GM19239 (cell line): ENCODE measurements at places on chromosomes 7 and 10.

DNA sequence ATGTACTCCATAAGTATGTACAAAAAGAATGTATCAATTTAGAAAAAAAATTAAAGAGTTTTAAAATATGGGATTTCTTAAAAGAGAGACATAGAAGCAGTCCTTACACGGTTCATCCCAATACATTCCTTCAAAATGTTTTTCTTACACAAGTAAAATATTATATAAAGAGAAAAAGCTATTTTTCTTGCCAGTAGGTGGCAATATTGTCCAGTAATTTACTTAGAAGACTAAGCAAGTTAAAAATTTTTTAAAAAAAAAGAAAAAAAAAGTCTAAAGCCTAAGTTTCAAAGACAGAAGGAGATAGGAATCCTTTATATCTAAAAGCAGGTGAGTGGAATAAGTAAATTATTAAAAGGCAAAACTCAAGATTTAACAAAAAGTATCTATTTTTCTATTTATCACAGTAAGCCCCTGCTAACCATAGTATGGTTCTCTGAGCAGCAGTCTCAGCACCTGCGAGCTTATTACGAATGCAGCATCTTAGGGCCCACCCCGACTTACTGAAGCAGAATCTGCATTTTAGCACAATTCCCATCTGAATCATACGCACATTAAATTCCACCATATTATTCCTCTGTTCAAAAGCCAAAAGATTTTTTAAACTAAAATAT, 240.6 kb downstream of the DGKI start:
- no peak for DNase-seq

GRCh38 chr7:6271694-6272440, 557 bp downstream of the CYTH3 start:
- DNase-seq, result peak; percentile 30

GRCh38 chr7:1193593-1194424, 33.8 kb upstream of the ZFAND2A start:
- no peak for DNase-seq

DNA sequence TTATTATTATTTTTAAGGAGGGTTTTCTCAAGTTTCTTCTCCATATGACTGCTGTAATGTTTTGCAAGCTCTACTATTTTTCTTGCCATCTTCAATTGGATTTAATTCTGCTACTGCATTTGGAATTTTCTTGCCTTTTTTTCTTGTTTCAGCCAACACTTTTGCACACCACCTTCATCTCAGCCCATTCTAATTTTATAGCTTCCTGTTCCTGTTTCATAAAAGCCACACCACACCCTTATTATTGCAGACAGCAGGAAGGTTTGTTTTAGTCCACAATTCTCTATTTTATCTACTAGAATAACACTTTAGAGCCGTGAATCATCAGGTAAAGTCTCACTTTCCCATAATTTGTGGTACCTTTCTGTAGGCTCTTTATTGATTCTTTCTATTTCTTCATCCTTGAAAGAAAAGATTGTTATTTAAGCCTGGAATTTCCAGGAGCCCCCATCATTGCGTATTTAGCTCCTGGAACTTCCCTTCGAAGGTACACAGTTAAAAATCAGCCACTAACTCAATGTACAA, 209.3 kb upstream of the TBX20 start:
- no peak for DNase-seq

DNA sequence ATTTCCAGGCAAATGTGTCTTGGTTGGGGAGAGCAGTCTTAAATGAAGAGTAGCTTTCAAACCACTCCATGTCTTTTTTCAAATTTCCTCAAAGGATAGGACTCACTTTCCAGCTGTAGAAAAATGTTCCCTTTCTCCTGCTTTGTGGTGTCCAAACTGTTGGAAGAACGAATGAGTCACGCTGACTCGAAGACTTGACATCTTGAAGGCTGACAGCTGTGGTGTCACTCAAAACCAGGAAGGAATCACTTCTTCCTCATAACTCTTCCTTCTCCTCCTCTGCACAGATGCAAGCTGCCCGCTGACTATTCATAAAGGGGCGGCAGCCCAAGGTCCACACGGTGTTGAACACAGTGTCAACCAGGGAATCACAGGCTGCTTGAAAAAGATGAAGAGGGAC, 19.2 kb downstream of the PLA2G12B start:
- DNase-seq, result no peak

- no peak for DNase-seq
Measured at GRCh38 chr7:18861514-18862118, 255.8 kb downstream of the TWIST1 start.

- DNase-seq, result no peak
Measured at GRCh38 chr10:117619223-117619622, 76.7 kb downstream of the EMX2 start.

DNA sequence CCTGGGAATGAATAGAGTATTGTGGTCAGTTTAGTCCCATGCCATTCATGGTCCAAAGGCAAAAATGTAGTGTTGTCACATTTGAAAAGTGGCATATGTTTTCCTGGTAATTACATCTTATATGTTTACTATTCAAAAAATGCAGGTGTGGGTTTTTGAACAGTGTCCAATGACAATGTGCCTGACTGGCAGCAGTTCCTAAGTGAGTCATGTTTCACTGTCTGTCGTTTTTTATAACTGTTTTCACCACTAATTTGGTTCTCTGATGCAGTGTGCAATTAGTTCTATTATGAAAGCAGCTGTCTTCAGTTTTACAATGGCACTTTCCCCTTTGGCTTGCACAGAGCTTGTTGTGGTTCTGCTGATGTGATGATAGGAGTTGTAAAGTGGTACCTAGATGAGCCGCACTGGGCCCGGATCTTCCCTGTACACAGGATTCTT, 162.3 kb downstream of the SEM1 start:
- no peak for DNase-seq

DNA sequence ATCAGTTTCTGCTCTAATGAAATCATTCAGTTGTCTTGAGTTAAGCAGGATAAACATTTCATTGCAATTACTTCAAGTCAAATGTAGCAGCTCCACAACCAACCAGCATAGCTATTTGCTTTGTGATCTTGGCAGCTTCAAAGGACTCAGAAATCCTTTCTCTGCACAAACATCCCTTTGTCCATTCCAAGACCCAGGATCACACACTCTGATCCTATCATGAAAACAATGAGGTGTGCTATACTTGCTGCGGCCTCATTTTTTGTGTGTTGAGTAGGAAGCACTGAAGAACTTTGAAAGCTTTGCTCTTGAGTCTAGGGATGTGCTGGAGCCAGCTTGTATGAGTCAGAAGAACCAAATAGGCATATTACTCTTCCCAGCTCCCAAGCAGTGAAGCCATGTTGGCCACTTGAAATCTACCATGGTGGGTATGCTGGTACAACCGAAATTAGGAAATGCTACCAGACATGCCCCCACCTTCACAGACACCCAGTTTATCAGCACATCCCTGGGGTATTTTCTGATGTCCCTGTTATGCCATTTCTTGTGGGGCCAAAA, 199.4 kb upstream of the PRSS58 start:
- DNase-seq, result no peak

- DNase-seq, result no peak
Measured at GRCh38 chr10:94639902-94640301, 43.6 kb upstream of the CYP2C18 start.

DNA sequence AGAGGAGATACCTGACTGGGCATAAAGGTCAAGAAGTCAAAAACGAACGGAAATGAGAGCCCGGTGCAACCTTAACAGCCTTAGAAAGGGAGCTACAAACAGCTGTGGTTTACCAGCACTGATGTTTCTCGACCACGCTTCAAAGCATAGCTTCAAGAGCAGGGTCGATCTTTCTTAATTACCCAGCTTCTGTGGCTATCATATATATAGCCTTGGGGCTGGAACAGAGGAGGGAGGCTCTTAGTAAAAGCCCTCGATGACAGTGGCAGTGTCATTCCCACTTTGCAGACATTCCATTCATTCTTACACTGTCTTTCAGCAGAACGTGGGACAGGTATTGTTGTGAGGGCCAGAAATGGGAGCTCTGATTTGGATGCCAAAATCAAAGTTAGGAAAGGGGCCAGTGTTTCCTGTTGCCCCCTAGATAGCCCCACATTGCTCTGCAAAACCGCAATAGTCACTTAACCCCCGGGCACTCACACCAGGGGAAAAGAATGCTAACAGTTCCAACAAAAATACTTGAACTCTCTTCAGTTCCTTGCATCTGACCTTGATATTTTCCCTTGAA, 141.5 kb downstream of the MTPAP start:
- no peak for DNase-seq

DNA sequence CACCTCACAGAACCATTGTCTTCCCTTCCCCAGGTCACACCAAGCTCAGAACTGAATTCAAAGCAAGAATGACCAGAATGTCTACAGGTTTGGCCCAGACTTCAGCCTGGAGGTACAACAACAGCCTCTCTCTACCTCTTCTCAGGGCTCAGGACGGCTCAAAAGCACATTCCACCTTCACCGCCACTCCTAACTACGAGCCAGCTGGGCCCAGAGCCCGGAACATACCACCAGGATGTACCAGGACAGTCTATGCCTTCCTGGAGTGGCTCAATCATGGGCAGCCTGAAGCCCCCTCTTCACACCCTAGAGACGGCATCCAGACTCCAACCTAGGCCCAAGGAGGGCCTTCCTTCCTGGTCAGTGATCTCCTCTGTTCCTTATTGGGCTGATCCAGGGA, 41.6 kb downstream of the ANXA8 start:
- no peak for DNase-seq

GRCh38 chr7:128121711-128122530, 90.7 kb upstream of the LRRC4 start:
- no peak for DNase-seq

- no peak for DNase-seq
Measured at GRCh38 chr7:153354071-153354470, 594.5 kb downstream of the ACTR3B start.

GRCh38 chr10:63773962-63774361, 252.8 kb downstream of the REEP3 start:
- no peak for DNase-seq

- DNase-seq, result no peak
Measured at GRCh38 chr7:137395420-137395819, 51.9 kb upstream of the PTN start.

DNA sequence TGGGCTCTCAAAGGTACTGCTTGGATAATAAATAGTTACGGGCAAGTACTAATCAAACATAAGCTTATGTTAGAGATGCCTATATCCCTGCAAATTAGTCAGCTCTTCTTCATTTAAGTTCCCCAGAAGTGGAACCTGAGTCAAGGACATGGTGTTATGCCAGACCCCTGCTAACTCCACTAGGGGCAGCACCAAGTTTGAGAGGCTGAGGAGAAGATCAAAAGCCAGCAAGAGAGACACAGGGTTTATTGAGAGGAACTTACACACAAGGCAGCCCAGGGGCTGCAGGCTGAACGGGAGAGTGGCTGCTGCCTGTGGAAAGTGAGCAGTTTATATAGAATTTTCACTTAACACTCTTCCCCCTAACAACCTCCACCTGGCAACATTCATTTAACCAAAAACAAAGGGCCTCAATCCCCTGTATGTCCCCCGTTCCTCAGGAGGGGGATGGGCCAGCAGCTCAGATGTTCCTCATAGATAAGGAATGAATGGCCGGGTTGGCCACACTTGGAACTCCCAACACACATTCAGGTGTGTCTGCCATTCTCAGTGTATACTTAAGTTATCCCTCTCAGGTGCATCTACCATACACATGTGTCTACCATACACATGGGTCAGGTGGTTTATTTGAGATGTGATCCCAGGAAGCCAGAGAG, 62.6 kb upstream of the GHITM start:
- peak; percentile 9 for DNase-seq

DNA sequence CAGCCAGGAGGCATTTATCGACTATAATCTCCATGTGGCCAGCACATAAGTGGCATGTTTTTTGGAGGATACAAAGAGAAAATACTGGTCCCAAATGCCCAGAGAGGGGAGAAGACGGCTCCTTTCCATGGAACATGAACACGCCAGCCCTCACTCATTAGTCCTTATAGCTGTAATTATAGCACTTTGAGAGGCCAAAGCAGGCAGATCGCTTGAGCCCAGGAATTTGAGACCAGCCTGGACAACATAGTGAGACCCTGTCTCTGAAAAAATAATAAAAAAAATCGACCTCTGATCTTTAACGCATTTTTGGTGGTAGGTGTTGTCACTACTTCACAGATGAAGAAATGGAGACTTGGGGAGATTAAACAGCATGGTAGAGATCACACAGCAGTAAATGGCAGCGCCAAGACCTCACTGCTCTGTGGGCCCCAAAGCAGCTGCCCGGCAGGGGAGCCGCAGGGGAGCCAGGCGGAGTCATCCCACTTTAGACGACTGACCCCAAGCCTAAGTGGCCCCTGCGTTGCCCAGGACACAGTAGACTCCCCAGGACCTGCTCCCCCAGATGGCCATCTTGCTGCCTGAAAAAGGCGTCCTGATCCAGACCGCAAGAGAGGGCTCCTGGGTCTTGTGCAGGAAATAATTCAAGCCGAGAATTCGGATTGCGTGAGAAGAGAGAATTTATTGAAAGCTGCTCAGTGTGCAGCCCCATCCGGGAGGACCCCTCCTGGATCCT, 21.2 kb upstream of the PRKAG2 start:
- DNase-seq, result no peak

- no peak for DNase-seq
Measured at GRCh38 chr10:10629512-10629911, 388.2 kb upstream of the CELF2 start.

DNA sequence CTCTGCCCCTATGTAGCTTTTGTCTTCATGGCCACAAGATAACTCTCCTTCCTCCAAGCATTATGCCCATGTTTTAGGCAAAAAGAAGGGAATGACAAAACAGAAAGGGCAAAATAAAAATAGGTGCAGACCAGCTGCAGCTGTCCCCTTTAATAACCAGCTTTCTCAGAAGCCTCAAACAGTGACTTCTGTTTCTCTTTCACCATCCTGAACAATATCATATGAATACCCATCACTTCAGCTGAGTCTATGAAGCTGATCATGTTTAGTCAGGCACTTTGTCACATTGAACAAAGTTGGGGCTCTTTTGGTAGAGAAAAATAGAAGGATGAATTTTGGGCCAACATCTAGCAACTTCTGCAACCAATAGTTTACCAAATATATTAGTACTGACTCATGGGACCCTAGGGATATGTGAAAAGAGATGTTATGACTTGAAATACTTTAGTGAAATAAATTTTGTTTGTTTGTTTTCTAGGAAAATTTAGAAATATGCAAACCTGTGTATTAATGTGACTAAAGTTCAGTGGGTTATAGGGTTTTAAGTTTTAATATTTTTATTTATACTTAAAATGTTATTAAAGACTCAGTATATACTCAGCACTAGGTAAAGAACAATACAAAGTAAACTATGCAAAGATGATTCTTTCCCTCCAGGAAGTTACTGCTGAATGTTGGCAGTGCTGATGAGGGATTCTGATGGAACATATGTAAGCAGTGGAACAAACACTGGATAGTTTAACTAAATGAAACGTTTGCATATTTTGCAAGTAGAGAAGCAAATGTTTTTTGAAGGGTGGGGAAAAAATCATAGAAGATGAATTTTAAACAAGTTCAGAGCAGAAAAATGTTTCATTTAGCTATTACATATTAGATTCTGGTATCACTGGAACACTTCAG, 133.7 kb downstream of the FOXP2 start:
- DNase-seq, result no peak

GRCh38 chr10:74993649-74994048, 117.8 kb upstream of the SAMD8 start:
- no peak for DNase-seq

DNA sequence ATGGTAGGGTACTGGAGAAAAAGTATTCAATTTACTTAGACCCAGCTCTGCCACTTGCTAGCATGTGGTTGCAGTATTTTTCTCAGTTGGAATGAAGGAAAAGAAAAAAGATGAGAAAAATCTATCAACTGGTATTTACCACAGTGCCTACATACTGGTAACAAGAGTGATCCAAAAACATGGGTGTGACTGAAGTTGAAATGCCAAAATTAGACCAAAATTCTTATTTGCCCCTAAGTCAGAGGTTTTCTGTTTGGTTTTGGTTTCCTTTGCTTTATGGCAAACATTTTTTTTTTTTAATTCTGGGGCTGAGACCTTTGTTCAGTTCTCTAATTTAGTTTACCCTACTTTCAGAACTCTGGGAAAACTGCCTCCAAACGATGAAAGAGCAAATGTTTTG, 12.3 kb downstream of the HYCC1 start:
- no peak for DNase-seq
